ENCODE measurements at places on chromosomes 4 and X.

DNA sequence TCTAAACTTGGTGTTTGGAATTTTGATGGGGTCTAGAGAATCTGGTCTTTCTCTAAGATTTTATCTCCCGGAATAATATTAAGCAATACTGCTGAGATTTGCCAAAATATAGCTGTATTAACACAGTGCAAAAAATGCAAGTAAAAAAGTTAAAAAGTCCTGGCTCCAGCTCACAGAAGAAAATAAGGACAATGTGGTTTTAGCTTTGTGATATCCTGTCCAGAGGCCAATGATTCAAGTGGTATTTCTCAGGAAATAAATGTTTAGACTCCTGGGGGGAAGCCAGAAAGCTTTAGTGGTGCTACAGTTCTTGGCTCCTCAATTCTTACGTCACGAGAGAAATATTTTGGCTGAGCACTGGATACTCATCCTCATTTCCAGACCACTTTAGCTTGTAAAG lies 40.9 kb upstream of the IL13RA2 start:
- DNase-seq = no peak

DNA sequence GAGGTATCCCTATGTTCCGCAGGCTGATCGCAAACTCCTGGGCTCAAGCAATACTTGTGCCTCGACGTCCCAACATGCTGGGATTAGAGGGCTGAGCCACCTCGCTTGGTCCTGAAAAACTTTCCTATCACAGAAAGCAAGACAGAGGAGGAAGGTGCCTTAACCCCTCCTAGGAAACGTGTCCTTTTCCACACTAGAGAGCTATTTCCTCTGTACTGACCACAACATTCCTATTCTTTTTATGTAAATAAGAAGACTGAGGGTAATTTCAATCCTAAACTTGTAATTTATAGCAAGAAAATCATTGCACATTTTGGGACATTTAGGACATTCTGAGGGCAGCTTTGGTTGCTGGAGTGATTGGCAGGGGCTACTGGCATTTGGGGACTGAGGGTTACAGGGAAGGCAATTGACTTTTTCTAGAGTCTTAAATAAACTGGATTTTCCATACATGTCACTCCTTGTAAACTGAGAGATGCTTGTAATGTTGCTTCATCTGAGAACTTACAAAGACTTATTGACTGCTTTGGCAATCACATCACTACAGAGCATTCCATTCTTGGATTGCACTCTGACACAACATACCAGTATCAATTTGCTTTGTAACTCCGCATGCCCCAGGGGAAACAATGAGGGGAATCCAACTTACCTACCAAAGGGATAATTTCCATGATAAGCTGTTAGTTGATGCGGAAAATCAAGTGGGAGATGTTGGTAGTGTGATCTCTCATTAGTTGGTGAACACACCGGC lies 15.6 kb downstream of the XAGE3 start:
- no peak for DNase-seq

DNA sequence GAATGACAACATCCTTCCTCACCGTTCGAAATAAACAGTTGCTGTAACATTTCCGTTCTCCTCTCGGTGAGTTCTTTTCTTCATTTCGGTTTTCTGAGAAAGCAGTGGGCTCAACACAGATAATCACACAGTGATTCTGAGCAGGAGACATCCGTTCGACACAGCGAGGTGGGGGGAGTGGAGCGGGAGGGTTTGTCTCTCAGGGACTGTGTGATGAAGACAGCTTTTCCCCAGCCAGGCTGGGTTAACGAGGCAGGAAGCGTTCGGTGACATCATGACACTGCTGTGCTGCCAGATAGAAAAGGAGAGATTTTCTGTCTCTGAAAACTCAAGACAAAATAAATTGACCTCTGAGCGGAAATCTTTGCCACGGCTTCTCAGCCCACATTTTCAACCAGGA lies 119.3 kb downstream of the CRLF2 start:
- DNase-seq = no peak

DNA sequence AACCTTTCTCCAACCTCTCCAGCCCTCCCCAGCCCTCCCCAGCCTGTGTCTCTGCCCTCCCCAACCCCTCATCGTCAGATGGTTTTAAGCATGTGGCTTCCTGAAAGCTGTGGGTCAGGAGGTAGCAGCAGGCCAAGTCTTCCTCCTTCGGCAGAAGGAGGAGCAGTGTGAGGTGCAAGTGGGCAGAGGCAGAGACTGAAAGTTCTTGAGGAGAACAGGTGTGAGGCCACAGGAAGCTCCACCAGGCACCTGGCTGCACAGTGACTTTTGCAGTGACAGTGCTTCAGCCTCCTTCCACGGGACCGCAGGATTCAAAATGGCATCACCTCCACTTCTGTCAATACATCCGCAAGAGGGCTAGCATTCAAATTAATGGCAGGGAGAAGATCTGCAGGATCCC lies 203.9 kb upstream of the LEF1 start:
- no peak for DNase-seq

DNA sequence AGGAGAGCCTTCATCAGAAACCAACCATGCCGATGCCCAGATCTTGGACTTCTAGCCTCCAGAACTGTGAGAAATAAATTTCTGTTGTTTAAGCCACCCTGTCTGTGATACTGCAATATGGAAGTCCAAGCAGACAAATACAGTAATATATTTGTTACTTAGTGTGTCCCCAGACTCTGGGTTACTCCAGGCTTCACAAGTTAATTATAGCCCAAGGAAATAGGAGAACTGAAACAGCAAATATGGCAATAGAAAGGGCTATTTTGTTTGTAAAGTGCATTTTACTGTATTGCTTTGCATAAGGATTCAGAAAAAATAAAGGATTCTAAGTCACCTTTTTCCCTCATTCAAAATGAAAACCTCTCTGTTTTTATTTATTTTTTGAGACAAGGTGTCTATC lies 15.7 kb downstream of the TIGD4 start:
- no peak for DNase-seq

DNA sequence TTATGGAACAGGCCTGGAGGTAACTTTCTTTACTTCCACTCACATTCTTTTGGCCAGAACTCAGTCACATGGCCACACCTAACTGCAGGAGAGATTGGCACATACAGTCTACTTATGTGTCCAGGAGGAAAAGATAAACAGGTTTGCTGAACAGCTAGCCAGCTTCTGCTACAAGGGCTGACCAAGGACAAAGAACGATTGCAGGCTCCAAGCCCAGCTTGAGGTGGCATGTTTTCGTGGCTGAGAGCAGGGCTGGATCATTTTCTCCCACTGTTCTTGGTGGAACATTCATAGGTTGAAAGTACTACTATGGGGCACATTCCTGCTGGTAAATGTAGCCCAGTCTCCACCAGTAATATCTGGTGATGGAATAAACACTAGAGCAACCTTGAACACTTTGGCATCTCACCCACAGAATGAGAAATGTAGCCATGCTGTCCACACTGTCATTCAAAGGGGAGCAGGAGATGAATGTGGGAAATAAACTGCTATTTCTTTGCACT lies 28.2 kb downstream of the NHS start:
- no peak for DNase-seq

DNA sequence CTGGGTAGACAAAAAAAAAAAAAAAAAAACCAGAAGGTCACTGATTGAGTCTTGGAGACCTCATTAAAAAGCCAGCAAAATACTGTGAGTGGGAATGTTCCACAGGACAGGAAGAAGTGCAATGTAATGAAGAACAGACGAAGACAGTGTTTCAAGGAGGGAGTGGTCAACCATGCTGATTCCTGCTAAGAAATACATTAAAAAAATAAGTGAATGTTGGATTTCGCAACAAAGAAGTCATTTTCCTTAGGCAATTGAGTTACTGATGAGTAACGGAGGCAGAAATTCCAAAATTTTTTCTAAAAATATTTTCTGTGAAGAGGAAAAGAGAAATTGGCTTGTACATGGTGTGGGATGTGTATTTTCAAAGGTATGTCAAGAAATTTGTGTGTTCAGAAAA lies 94.3 kb upstream of the FAM47B start:
- DNase-seq = no peak

- no peak for DNase-seq
Measured at GRCh38 chrX:3160756-3161155, 119.5 kb downstream of the ARSF start.

DNA sequence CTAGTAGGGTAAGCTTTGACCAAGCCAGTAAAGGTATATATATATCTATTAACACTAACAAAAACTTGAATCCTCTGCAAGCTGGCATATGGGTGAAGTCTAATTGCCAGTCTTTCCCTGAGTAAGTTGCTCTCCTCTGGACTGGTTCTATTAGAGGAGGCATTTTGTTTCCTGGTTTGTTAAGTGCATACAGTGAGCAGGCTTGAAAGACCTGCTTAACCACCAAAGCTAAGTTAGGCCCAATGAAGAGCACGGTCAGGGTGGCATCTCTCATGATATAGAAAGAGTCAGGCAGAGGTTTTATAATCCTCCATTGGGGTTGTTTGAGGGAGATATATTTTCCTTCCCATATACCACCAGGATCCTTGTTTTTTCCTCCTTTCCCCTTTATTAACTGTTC lies 9.6 kb upstream of the AREG start:
- DNase-seq = no peak

- no peak for DNase-seq
Measured at GRCh38 chr4:31391976-31392375, 671.8 kb downstream of the PCDH7 start.

DNA sequence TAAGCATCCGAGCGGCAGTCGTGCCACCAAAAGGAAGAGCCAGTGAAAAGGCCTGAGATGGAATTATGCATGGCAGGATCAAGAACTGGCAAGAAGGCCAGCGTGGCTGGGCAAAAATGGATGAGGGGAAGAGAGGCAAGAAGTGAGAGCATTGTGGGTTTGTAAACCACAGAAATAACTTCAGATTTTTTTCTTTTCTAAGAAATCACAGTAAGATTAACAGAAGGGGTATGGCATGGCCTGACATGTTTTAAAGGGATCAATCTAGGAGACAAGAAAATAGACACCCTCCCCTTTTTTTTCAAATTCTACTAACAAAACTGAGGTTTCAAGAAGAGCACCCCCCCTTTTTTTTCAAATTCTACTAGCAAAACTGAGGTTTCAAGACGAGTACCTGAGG lies 82.5 kb downstream of the BMP3 start:
- DNase-seq = no peak

- DNase-seq = no peak
Measured at GRCh38 chr4:168859888-168860694, 150.0 kb downstream of the CBR4 start.

GRCh38 chr4:88802138-88802537 lies 104.5 kb upstream of the NAP1L5 start:
- DNase-seq = no peak

DNA sequence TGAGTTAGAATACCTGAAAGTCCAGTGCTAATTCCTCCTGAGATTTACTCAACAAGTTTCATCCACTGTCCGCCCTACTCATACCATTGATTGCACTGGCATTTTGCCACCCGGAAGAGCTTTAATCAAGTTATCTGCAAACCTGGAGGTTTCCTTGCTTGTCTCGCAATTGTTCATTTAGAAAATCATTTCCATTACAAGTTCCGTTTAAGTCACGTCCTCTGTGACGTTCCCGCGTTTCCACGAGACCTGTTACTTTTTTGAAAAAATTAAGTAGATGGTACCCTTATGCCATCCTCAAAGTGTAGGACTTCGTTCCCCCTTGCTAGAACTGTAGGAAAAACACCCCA lies 761 bp upstream of the FRYL start:
- peak; percentile 65 for DNase-seq

- DNase-seq = peak; percentile 74
Measured at GRCh38 chrX:44223150-44223549, 120.3 kb downstream of the EFHC2 start.

DNA sequence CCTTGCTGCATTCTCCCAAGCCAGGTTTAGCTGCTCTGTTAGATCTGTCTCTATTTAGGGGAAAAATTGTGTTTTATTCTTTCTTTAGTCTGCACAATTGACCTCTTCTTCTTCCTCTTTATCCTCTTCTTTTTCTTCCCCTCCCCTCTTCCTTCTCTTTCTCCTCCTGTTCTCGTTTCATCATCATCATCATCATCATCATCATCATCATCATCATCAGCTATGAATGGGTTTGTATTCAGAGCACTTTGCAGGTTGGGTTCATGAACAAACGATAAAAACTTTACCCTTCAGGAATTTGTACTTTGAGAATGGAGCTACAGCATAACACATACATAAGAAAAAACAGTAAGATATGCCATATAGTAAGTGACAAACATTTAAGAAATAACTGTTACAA lies 9.1 kb downstream of the GPM6A start:
- DNase-seq = no peak

- no peak for DNase-seq
Measured at GRCh38 chrX:136097871-136098805, 49.2 kb upstream of the FHL1 start.

DNA sequence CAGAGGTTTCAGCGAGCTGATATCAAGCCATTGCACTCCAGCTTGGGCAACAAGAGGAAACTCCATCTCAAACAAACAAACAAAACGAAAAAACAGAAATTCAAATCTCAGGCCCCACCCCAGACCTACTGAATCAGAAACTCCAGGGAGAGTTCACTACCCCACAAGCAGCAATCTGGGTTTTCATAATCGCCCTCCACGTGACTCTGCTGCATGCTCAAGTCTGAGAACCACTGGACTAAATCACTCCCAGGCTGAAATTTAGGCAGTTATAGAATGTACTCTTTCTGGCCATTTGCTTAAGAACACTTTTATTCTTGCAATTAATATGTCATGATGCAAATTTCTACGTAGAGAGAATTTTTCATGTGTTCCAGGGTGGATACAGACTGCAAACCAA lies 287.3 kb downstream of the USP46 start:
- DNase-seq = no peak

DNA sequence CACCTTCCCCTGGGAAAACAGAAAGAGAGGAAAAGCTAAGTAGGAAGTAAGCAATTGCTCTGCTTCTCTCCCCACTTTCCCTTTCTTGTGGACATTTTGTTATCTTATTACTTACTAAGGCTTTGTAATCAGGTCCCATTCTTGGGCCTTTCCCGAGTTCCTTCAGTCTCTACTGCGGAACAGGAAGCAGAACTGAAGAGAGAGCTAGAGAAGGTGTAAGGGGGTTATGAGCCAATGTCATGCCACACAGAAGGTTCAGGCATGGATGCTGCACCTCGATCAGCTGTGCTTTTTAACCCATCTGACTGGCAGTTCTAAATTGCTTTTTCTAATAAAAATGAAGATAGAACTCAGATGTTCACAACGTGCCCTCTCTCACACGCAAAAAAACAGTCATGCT lies 83.6 kb downstream of the MID1 start:
- no peak for DNase-seq

GRCh38 chr4:84046551-84046950 lies 452.5 kb downstream of the NKX6-1 start:
- DNase-seq = no peak

- DNase-seq = no peak
Measured at GRCh38 chr4:1539859-1540600, 133.8 kb upstream of the NKX1-1 start.
